ENCODE measurements at places on chromosomes 11 and 22. TPM values are rescaled to one million over a fixed set of nuclear protein-coding genes. Genes with fewer than 3 reads are reported as not detected.

Gene ASPHD2
- 8.1 TPM for total RNA-seq

Gene CASTOR1
- 18.6 TPM for total RNA-seq

DNA sequence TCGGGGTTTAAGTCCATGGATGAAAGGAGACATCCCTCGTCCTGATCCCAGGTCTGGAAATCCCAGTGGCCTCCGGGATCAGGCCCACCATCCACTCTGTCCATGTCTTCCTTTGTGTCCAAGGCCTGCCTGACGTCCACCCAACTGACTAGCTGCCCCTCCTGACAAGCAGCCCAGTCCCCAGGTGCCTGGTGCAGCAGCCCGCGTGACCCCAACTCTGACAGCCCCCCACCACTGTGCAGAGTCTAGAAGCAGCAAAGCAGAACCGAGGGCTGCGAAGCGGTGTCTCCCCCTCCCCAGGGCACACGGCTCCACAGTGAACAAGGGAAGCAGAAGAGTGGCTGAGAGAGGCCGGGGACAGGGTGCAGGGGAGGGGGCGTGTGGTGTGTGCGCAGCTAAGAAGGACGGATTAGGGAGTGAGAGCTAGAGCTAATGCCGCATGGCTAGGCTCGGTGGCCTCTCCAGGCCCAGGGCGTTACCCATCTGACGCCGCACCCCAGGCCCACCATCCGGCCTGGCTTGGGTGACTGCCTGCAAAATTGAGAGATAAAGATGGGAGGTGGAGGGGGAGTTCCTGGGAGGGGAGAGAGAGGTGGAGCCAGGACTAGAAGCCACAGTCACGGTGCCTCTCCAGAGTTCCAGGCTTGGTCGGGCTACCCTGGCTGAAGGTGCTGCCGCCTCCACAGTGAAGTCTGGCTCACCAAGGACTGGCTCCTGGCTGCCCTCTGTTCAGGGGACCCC, 16.6 kb upstream of the BAIAP2L2 start:
- no peaks in the 10 kb centered on the region for H3K36me3 ChIP-seq
- no peak overlapping the region for H3K4me3 ChIP-seq
- DNase-seq, result no peak
- H3K27ac ChIP-seq, result peak overlapping the region; percentile 58
- H3K4me1 ChIP-seq, result peaks cover 3% of the 10 kb centered on the region

GRCh38 chr11:71474771-71475483, 21.9 kb downstream of the NADSYN1 start:
- peaks cover 14% of the 10 kb centered on the region for H3K4me1 ChIP-seq
- no peak overlapping the region for H3K4me3 ChIP-seq
- no peaks in the 10 kb centered on the region for H3K27me3 ChIP-seq
- peaks cover 33% of the 10 kb centered on the region for H3K36me3 ChIP-seq
- 0 out of 2 replicates have a peak overlapping the region, but pooled peaks have one; percentile 70 for H3K27ac ChIP-seq
- no peak for DNase-seq

DNA sequence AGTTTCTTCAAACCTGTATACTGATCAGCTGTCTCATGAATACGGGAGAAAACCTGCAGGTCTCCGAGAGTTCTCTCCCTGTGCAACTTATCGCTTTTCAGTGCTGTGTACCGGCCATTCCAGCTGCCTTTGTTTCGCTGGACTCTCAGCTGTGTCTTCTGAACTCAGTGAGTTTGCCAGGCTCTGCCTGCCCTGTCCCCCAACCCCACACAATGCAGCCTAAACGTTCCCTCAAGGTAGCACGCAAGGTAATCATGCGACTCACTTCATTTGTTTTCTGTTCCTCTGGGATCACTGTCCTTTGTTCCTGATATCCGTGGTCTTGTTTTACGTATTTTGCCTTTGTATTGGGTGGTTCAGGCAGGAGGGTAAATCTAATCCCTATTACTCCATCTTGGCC, 13.5 kb downstream of the RBM7 start:
- H3K36me3 ChIP-seq, result peaks cover 24% of the 10 kb centered on the region
- H3K27me3 ChIP-seq, result no peaks in the 10 kb centered on the region
- DNase-seq, result no peak
- peak overlapping the region; percentile 34 for H3K27ac ChIP-seq

GRCh38 chr11:84264066-84264465, 977.9 kb upstream of the CCDC90B start:
- H3K4me3 ChIP-seq, result no peak overlapping the region
- no peaks in the 10 kb centered on the region for H3K4me1 ChIP-seq

GRCh38 chr11:68842427-68843051, 823 bp upstream of the CPT1A start:
- H3K27ac ChIP-seq, result no peak overlapping the region
- H3K36me3 ChIP-seq, result no peaks in the 10 kb centered on the region
- H3K4me3 ChIP-seq, result peak overlapping the region; percentile 71
- H3K4me1 ChIP-seq, result peaks cover 40% of the 10 kb centered on the region

- H3K4me3 ChIP-seq, result no peak overlapping the region
- no peak for DNase-seq
- peaks cover 15% of the 10 kb centered on the region for H3K27me3 ChIP-seq
- no peaks in the 10 kb centered on the region for H3K36me3 ChIP-seq
Observed at GRCh38 chr22:32040324-32040904, 2.6 kb upstream of the SLC5A1 start.

DNA sequence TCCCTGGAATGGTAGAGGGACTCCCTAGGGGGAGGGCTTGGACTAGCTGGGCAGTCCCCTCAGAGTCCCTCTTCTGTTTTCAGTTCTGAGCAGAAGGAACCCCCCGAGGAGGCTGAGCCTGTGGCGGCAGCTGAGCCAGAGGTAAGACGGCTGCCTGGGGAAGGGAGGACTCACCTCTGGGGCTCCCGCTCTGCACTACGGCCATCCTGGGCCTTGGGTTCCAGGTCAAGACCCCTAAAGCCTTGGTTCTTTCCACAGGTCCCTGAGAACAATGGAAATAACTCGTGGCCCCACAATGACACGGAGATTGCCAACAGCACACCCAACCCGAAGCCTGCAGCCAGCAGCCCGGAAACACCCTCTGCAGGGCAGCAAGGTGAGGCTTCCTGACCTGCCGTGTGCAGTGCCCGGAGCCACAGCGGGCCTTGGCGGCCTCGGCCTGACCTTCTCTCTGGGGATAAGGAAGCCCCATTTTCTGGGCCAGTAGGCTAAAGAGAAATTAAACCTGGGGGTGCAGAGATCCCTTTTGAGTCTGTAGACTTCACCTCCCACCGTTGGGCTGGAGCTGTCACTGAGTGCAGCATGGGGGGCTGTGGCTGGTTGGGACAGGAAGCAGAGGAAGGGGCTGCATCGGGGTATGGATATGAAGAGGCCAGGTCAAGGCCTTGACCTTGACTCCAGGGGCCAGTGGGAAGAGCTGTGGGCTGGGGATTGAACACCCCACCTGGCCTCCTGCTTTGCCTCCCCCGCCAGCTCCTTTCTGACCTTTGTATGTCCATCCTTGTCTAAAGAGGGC, 15.0 kb downstream of the INCENP start:
- H3K4me1 ChIP-seq, result no peaks in the 10 kb centered on the region
- DNase-seq, result no peak
- no peak overlapping the region for H3K27ac ChIP-seq
- H3K27me3 ChIP-seq, result no peaks in the 10 kb centered on the region
- peaks cover 45% of the 10 kb centered on the region for H3K36me3 ChIP-seq

- peaks cover 29% of the 10 kb centered on the region for H3K27me3 ChIP-seq
- DNase-seq, result no peak
- no peak overlapping the region for H3K27ac ChIP-seq
- H3K36me3 ChIP-seq, result no peaks in the 10 kb centered on the region
- H3K4me3 ChIP-seq, result no peak overlapping the region
Observed at GRCh38 chr11:15940462-15941205, 415.7 kb downstream of the SOX6 start.

- H3K4me1 ChIP-seq, result peaks cover 2% of the 10 kb centered on the region
- no peaks in the 10 kb centered on the region for H3K27me3 ChIP-seq
- H3K27ac ChIP-seq, result no peak overlapping the region
Observed at GRCh38 chr11:14237444-14237961, 121.5 kb downstream of the RRAS2 start.

GRCh38 chr11:111911563-111912401, at the start of gene CRYAB:
Gene CRYAB (minus strand): TSS chr11:111911770. CDS start chr11:111911724, 46 bp downstream.
- no peak within 1 kb of the TSS for H3K27ac ChIP-seq
- no peak within 1 kb of the TSS for H3K4me3 ChIP-seq
- no peaks in the 10 kb centered on the region for H3K36me3 ChIP-seq

GRCh38 chr11:129435499-129436245, 60.0 kb downstream of the BARX2 start:
- no peak for DNase-seq
- no peak overlapping the region for H3K4me3 ChIP-seq
- H3K36me3 ChIP-seq, result peaks cover 12% of the 10 kb centered on the region
- H3K4me1 ChIP-seq, result peaks cover 8% of the 10 kb centered on the region

Measured in WTC11 (cell line).